Activated CD4-positive, alpha-beta T cell treated with anti-CD3 and anti-CD28 coated beads, Interleukin-2, amount 10 ng/mL, durations not matched to agents 7 days and 5 days (primary cell): ENCODE measurements at places on chromosomes 2 and 18.

- no peak for DNase-seq
These were observed 3.2 kb downstream of the DSEL start for GRCh38 chr18:67513280-67513679.

GRCh38 chr2:190786404-190787166, 94.0 kb upstream of the GLS start:
- DNase-seq = no peak

GRCh38 chr2:185835974-185836373, 97.4 kb downstream of the FSIP2 start:
- DNase-seq = no peak

- DNase-seq = peak; percentile 7
These were observed 209.6 kb upstream of the PIK3C3 start for GRCh38 chr18:41745166-41746049.

- DNase-seq = no peak
These were observed 198.4 kb downstream of the EIPR1 start for GRCh38 chr2:3179208-3179607.

DNA sequence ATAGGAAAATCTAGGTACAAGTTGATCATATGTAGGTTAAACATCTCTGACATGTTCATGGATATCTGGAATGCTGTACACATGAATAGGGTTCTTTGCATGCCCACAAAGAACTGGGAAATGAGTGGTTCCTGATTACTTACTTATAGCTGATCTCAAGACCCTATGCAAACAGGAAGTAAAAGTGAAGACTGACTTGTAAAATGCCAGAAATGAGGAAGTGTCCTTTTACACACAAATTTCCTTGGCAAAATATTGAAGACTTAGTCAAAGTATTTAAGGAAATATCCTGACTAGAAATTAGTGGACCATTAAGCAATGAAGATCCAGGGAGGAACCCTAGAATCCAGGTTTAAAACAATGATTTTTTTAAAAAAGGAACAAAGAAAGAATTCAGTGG, 203.7 kb upstream of the DLGAP1 start:
- no peak for DNase-seq

DNA sequence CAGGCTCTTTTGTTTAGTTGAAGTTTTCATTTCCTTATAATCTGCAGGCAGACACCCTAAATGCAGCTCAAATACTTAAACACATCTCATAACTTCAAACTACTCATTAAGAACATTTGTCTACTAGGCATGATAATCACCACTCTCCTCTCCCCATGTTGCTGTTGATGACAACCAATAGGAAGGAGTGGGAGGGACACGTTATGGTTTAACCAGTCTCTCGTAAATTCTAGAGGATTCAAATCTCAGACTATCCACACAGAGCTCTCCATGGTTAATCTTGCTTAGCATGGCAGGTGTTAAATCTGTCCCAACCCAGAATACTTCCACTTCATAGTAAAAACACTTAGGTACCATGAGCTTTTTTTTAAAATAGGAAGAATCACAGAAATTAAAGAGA, 127.4 kb upstream of the AQP4 start:
- no peak for DNase-seq

GRCh38 chr2:207133458-207133819, 32.3 kb downstream of the KLF7 start:
- no peak for DNase-seq

- no peak for DNase-seq
These were observed 8.6 kb upstream of the CRYBA2 start for GRCh38 chr2:219001577-219002394.

DNA sequence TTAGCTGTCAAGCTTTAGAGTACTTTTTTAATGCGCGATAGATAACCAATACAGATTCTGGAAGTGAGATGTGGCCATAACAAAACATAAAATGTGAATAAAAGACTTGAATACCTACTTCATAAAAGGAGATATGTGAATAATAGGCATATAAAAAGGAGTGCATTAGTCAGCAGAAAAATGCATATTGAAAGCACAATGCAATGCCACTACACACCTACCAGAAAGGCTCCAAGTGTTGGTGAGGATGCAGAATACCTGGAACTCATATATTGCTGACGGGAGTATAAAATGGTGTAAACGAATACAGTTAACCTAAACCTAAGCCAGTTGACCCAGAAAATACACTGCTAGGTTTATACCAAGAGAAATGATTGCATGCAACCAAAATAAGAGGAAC, 10.9 kb upstream of the RAPGEF4 start:
- no peak for DNase-seq

DNA sequence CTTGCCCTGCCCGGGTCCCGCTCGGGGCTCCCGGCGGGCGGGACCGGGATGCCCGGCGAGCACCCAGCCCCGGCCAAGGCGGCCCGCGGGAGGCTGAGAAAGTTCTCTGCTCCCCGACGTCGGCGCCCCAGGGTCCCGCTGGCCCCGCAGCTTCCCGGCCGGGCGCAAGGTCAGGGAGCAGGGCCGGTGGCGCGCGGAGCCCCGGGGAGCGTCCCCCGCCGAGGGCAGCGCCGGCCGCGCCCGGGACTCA, 331 bp downstream of the SERPINE2 start:
- no peak for DNase-seq

DNA sequence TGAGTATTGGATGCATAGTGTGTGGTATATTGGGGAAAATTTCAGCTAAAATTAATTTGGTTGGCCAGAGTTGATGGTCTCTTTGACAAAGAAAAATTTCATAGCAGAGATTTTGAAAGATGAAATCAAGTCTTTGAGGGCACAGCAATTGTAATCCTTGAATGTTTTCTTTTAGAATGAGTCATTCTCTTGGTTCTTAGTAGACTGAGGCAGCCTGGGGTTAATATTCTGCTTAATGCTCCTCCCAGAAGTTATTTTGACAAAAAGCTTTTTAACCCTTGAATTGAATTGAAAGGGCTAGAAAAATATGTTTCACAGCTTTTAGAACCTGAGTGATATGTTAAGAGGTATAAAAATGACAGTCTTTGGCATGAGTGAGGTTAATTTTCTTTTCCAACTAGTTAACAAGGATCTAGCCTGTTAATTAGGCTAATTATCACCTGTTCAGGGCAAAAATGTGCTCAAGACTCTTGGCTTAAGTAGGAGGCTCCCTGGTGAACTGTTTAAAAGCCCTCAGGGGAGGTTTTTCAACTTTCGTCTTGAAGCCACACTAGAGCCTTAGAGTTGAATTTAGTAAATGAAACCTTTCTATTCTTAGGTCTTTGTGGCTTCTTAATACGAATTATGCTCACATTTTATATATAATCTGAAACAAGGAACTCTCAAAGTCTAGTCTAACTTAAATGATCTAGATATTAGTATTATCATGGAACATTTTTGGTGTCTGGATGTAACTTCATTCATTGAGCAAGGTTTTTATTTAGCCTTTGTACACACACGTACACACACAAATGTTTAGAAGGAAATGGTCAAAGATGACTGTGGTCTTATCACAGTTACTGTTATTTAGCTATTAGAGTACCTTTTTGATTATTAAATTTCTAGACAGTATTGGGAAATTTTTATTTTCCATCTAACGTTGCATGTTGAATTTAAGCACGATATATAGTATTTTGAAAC, 272.5 kb downstream of the ZNF407 start:
- no peak for DNase-seq
